Left lung (tissue), 14 donors: ENCODE measurements at places on chromosomes 16 and 17. TPM values are rescaled to one million over a fixed set of nuclear protein-coding genes. Genes with fewer than 3 reads are reported as not detected.

Gene PLA2G10
- 18.6 TPM for total RNA-seq

Gene HIGD1B
- 19.5 TPM for total RNA-seq

Gene BEAN1
- total RNA-seq, result 0.65 TPM

Gene CDRT4
- total RNA-seq, result 2.7 TPM

Gene OTOA
- total RNA-seq, result 1.1 TPM

Gene KIF2B
- not detected for total RNA-seq

Gene NPIPA5
- 17.7 TPM for total RNA-seq

GRCh38 chr17:32542186-32542585, 55.4 kb downstream of the CDK5R1 start:
- H3K36me3 ChIP-seq, result no peaks in the 10 kb centered on the region
- H3K27me3 ChIP-seq, result no peaks in the 10 kb centered on the region
- H3K4me1 ChIP-seq, result no peaks in the 10 kb centered on the region
- H3K4me3 ChIP-seq, result no peak overlapping the region

DNA sequence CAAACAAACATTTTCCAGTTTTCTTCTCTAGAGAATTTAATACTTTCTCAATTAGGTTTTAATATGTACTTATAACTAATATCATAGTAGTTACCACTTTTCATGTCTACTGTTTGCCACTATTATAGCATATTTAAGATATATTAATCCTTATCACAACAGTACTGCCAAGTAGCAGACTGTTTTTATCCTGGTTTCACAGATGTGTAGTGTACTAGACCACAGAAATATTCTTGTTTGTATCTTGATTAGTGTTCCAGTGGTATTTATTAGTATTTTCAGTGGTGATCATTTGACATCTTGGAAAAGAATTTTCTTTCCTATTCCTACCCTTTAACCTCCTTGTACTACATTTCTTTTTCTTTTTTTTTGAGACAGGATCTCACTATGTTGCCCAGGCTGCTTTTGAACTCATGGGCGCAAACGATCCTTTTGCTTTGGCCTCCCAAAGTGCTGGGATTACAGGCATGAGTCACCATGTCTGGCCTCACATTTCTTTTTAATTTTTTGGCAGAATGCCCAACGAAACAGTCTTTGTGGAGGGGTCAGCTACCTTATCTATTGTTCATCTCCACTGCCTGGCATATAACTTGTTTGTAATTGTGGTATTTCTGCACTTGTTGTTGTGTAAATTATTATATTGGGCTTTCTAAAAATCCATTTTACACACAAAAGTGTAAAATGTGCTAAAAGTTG, 27.2 kb downstream of the MAP2K4 start:
- H3K4me1 ChIP-seq, result peaks cover 14% of the 10 kb centered on the region
- H3K4me3 ChIP-seq, result no peak overlapping the region
- no peaks in the 10 kb centered on the region for H3K36me3 ChIP-seq
- H3K27me3 ChIP-seq, result no peaks in the 10 kb centered on the region
- no peak overlapping the region for H3K27ac ChIP-seq
- DNase-seq, result no peak

- peaks cover 3% of the 10 kb centered on the region for H3K4me1 ChIP-seq
- no peak overlapping the region for H3K4me3 ChIP-seq
- DNase-seq, result no peak
- H3K27me3 ChIP-seq, result peaks cover 23% of the 10 kb centered on the region
- H3K36me3 ChIP-seq, result no peaks in the 10 kb centered on the region
Observed at GRCh38 chr17:49472527-49472926, 22.6 kb upstream of the NGFR start.

GRCh38 chr16:800834-801511, 439 bp upstream of the GNG13 start:
- DNase-seq, result no peak
- H3K4me3 ChIP-seq, result no peak overlapping the region
- H3K4me1 ChIP-seq, result peaks cover 5% of the 10 kb centered on the region
- no peaks in the 10 kb centered on the region for H3K36me3 ChIP-seq

GRCh38 chr17:65634533-65634932, 73.1 kb upstream of the AXIN2 start:
- H3K27ac ChIP-seq, result peak overlapping the region; percentile 51
- H3K4me3 ChIP-seq, result no peak overlapping the region
- H3K36me3 ChIP-seq, result no peaks in the 10 kb centered on the region
- no peaks in the 10 kb centered on the region for H3K27me3 ChIP-seq

DNA sequence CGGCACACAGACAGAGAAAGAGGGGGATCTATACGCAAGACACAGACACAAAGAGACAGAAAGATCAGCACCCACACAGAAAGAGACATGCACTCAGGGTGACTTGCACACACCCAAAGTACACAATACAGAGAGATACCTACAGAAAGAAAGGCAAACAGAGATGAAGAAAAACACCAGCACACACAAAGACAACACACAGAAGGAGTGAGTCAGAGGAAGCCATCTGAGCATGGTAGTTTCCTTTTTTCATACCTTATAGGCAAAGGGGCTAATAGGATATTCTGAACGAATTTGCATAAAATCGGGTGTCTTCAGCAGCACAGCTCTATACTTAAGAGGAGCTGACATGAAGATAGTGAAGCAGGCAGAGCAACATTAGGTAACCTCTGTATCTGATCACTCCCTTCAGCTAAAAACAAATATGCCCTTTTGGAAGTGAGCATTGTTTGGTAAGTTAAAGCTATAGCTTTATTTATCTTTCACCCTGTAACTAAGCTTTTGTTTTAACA, 198.6 kb downstream of the AATF start:
- no peak overlapping the region for H3K4me3 ChIP-seq
- no peaks in the 10 kb centered on the region for H3K36me3 ChIP-seq
- H3K27ac ChIP-seq, result no peak overlapping the region
- DNase-seq, result no peak
- H3K27me3 ChIP-seq, result no peaks in the 10 kb centered on the region
- no peaks in the 10 kb centered on the region for H3K4me1 ChIP-seq

GRCh38 chr16:30381291-30382041, 895 bp downstream of the SEPTIN1 start:
- H3K36me3 ChIP-seq, result no peaks in the 10 kb centered on the region
- H3K27me3 ChIP-seq, result no peaks in the 10 kb centered on the region
- peak overlapping the region; percentile 23 for H3K4me3 ChIP-seq

DNA sequence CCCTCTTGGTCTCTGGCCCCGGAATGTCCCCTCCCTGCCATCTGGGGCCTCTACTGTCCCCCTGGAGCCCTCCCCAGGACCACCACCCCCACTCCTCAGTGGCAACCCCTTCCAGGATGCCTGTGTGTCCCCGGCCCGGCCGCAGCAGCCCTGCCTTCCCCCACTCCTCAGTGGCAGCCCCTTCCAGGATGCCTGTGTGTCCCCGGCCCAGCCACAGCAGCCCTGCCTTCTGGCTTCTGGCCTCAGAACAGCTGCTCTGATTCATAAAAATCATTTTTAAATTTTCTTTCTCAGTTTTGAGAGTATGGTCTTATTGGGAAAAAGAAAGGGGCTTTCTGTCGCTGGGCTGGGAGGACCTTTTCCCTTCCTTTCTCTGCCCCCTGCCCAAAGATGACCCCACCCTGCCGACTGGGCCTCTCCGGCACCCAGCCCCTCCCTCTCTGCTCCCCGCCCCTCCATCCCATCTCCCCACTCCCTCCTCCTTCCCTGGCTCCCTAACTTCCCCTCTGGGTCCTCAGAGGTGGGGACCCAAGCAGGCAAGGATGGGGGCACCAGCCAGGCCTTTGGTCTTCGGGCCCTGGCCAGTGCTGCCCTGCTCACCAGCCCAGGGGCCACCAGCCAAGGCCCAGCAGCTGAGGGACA, 40.5 kb downstream of the BAHCC1 start:
- H3K27ac ChIP-seq, result peak overlapping the region; percentile 73
- H3K4me3 ChIP-seq, result no peak overlapping the region
- H3K27me3 ChIP-seq, result no peaks in the 10 kb centered on the region
- H3K36me3 ChIP-seq, result no peaks in the 10 kb centered on the region
- peak; percentile 48 for DNase-seq

DNA sequence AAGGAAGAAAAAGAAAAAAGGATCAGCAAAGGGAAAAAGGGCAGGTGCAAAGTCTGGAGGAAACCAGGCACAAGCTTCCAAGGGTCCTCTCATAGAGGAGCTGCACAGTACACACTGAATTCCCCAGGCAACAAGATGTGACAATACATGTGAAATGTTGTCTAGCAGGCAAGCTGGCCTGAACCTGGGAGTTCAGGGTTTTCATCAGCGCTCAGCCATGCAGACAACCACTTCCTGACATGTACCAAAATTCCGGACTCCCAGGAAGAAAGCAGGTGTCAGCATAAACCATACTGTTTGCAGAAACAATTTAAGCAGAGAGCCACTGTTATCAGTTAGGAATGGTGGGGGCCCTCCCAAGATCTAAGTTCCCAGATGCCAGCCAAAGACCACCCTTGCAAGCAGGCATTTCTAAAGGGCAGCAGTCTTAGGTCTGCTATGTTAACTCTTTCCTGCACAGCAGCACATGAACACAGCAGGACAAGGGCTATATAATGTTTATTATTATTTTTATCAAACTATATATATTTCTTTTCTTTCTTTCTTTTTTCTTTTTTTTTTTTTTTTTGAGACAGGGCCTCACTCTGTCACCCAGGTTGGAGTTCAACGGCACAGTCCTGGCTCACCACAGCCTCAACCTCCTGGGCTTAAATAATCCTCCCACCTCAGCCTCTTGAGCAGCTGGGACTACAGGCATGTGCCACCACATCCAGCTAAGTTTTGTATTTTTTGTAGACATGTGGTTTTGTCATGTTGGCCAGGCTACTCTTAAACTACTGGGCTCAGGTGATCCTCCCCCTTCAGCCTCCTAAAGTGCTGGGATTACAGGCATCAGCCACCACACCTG, 10.1 kb downstream of the TK2 start:
- DNase-seq, result no peak
- H3K4me3 ChIP-seq, result no peak overlapping the region
- H3K27me3 ChIP-seq, result no peaks in the 10 kb centered on the region
- no peaks in the 10 kb centered on the region for H3K4me1 ChIP-seq
- peaks cover 38% of the 10 kb centered on the region for H3K36me3 ChIP-seq

DNA sequence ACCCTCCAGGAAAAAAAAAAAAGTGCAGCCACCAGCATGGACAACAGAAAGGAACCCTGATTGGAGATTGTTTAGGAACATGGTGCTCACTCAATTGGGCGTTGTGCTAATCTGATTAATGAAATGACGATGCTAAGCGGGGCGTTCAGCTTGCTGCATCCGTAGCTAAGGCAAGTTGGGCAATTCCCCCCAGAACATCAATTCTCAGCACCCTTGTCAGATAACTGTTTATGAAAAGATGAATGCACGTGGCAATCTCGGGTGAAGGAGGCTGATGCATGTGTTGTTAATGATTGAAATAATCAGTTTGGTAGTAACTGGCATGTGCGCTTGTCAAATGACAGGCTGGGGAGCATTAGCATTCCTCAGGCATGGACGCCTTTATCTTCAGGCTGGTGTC, 57.0 kb downstream of the HS3ST3A1 start:
- no peak for DNase-seq
- no peak overlapping the region for H3K4me3 ChIP-seq
- peak overlapping the region; percentile 33 for H3K27ac ChIP-seq
- H3K27me3 ChIP-seq, result no peaks in the 10 kb centered on the region
- H3K4me1 ChIP-seq, result no peaks in the 10 kb centered on the region

DNA sequence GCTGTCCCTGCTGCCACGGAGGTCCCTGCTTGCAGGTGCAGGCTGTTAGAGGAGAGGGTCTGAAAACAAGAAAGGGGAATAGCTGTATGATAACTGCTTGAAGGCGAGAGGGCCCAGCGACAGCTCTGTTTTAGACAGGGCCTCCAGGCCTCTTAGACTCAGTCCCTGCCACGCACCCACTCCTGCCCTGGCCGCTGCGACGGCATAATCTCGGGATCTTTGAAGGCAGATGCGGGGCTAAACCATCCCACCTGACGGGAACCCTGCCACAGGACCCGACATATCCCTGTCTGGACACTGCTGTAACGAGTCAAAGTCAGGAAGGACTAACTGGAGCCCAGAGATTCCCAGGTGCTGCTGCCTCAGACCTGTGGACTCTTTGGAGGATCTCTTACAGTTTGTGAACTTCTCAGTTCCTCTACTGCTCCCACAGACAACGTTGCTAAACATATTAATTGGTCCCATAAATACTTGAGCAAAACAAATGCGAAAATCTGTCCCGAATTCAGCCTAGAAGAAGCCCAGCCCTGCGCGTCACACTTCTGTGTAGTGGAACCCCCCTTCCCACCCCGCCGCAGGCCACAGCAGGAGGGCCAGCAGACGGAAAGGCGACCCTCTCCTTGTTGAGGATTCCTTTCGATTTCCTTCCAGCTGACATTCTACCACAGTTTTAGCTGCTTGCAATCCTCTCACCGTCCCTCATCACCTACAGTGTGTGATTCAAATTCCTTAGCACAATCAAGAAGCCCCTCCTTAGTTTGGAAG, 998 bp upstream of the TMEM11 start:
- peak overlapping the region; percentile 99 for H3K4me3 ChIP-seq
- peaks cover 12% of the 10 kb centered on the region for H3K36me3 ChIP-seq
- H3K27ac ChIP-seq, result peak overlapping the region; percentile 95
- no peaks in the 10 kb centered on the region for H3K27me3 ChIP-seq
- peak; percentile 41 for DNase-seq

DNA sequence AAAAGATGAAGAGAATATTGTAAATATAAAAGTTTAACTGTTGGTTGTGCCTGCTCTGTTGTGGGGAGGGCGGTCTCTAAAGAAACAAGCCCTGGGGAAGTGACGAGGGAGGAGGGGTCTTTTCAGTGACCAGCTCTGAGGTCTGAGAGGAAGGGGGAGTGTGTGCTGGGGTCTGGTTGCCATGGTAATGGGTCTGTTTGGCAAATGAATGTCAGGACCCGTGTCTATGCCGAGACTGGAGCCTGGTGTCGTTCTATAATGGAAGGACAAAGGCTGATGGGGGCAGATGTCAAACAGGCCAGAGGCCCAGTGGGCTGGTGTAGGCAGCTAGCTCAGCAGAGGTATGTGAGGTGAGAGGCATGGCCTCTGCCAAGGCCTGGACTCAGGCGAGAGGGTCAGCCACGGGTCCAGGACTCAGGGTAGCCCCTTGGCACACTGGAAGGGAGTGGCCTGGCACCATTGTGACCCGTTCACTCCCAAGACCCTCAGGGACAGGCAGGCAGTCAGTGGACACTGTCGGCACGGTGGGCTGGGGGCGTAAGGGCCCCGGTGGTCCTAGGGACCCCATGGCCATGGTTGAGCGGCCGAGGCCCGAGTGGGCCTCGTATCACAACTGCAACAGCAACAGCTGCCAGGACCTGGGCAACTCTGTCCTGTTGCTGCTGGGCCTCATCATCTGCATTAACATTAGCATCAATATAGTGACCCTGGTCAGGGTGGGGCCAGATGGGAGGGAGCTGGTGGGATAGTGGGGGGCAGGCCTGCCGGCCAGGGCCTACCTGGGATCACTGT, at the start of gene SPEM1:
Gene SPEM1, plus strand, starts transcription at position 506 of the 792 bp plus-strand sequence. Its CDS starts 61 bp downstream, at position 567.
- peak; percentile 61 for DNase-seq
- H3K4me1 ChIP-seq, result no peaks in the 10 kb centered on the region
- no peaks in the 10 kb centered on the region for H3K27me3 ChIP-seq
- no peak within 1 kb of the TSS for H3K4me3 ChIP-seq
- H3K27ac ChIP-seq, result no peak within 1 kb of the TSS
- no peaks in the 10 kb centered on the region for H3K36me3 ChIP-seq

DNA sequence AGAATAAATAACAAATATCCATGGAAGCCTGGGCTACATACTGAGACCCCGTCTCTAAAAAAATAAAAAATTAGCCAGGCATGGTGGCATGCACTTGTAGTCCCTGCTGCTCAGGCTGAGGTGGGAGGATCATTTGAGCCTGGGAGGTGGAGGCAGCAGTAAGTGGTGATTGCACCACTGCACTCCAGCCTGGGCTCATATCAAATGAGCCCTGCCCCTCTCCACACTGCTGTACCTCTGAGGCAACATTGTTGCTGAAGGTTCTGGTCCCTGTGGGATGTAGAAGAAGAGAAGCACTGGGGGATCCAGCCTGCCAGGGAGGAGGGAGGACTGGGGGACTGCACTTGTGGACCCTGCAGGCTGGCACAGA, 11.4 kb upstream of the ARHGAP23 start:
- peaks cover 13% of the 10 kb centered on the region for H3K4me1 ChIP-seq
- H3K27ac ChIP-seq, result no peak overlapping the region
- H3K27me3 ChIP-seq, result peaks cover 67% of the 10 kb centered on the region
- peak; percentile 57 for DNase-seq
